ENCODE measurements at places on chromosomes 5 and 9.
A peak's percentile ranks its signal among the peaks of the same experiment; 100 is the strongest.

- peak; percentile 85 for DNase-seq
These were observed 136.3 kb downstream of the MED27 start for GRCh38 chr9:131943351-131943841.

GRCh38 chr5:127011961-127012644 lies 18.3 kb downstream of the MARCHF3 start:
- no peak for DNase-seq

DNA sequence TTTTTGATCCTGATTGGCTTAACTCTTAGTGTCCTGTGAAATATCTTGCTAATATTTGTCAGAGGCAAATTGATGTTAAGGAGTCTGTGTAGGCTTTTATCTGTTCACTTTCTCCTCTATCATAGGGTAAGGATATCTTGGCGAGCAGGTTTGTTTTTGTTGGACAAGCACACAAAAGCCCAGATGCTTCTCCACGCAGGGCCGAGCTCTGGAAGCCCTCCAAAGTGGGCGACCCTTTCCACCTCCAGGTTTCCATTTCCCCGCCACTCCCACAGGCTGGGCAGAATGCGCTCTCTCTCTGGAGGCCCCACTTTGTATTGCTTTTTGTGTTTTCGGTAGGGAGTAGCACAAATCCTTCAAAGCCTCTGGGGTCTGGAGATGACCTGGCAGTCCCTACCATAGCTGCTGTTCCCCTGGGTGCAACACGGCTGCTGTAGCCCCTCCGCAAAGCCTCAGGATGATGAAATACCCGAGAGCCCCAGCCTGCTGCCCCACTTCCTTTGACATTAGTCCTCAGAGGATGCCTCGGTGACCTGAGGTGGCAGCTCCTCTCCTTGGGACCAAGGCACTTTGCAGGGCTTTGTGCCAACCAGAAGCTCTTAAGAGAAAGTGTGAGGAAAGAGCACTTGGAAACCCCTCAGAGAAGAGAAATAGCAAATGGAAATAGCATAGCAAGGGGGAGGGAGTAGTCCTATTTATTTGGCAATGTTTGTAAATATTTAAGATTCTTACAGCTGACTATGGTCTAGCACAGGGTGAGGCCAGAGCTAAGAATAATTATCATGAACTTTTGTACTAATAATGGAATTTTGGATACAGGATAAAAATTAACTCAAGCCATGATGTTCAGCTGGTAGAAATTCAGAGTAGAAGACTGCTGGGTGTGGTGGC lies 122.8 kb downstream of the ARHGEF28 start:
- DNase-seq, result no peak

DNA sequence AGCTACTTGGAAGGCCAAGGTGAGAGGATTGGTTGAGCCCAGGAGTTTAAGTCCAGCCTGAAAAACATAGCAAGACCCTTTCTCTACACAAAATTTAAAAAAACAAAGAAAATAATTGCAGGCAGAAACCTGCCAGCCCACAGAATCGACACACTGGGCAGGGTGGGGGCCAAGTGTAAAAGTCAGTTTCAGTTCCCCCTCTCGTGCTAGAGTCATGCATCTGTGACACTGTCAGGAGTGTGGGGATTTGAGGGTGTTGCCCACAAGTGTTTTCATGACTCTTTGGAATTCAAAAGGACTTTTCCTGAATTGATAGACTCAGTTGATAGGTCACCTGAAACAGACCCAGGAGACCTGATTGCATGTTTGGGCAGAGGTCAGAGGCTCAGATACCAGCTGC lies 47.6 kb downstream of the PRRC2B start:
- DNase-seq, result no peak

DNA sequence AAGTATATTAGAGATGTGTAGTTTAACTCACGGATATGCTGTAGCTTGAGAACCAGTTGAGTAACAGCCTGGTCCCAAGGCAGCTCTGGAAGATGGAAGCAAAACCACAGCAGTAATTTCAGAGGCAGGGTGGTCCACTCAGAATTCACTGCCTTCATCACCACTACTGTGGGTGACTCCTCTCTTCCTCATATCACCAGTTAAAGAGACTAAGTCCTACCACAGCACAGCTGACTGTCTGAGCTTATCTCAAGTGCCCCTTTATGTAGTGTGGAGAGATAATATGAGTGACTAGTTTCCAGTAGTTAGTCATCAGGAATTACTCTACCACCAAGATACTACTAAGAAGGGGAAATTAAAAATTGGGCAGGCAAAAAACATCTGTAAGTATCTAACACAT lies 1571.2 kb upstream of the C9orf72 start:
- DNase-seq, result no peak

- DNase-seq, result no peak
These were observed 37.2 kb upstream of the SLC9A3 start for GRCh38 chr5:561408-561807.

DNA sequence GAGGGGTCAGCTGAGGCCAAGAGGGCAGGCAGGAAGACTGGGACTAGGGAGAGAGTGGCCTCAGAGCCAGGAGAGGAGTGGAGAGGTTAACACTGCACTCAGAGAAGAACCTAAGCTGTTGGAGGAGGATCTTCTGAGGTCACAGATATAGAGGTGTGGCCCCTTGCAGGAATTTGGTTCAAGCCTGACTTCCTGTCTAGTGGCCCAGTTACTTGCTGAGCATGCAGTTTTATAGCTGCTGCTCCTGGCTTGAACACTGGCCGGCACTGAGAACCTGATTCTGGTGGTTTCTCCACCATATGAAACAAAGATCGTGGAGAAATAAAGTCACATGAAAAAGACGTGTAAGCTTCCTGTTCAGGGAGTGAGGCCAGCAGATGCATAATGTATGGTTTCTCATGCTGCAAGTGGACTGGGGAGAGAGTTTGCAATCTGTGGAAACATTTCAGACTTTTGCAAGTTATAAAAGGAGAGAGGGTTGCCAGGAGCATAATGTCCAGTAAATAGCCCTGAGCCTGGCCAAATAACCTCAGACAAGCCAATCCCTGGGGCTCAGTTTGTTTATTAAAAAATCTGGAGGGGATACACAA lies 82.6 kb downstream of the GALNT10 start:
- peak; percentile 26 for DNase-seq

GRCh38 chr9:126915281-126915816 lies 767 bp downstream of the RALGPS1 start:
- peak; percentile 47 for DNase-seq

DNA sequence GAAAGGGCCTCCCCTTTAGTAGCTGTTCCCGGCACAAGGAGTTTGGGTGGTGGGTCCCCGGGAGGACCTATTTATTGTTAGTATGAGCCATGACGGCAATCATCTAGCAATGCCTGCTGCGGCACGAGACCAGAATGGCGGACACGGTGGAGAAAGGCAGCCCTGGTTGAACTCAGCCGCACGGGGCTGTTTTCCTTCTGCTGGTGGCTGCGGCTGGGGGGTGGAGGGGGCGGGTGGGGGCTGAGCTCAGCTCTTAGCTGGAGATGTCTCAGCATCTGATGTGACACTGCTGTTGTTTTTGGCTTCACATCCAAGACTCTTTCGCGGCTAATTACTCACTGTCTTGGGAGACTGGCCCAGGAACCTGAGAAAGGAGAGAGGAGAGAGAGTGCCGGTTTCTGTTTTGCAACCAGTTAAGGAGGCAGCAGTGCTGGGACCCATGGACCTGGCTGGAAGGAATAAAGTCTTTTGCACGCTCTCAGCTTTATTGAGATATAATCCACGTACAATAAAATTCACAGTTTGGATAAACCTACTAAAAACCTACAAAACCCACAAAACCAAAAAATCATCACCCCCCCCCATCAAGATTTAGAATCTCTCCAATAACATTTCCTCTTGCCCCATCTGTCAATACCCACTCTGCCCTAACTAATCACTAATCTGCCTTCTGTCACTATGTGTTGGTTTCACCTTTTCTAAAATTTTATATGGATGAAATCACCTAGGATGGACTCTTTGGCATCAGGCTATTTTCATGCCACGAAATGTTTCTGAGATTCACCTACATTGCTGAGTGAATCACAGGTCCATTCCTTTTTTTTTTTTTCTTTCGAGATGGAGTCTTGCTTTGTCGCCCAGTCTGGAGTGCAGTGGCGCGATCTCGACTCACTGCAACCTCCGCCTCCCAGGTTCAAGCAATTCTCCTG lies 81.8 kb upstream of the NEURL1B start:
- DNase-seq, result peak; percentile 98
